Frontal cortex (tissue), 4 donors: ENCODE measurements at places on chromosomes 1 and 21. TPM values are rescaled to one million over a fixed set of nuclear protein-coding genes. Genes with fewer than 3 reads are reported as not detected.

GRCh38 chr1:60331647-60332046 lies 258.1 kb upstream of the C1orf87 start:
- DNase-seq: no peak

GRCh38 chr1:241944300-241944699 lies 13.3 kb upstream of the BECN2 start:
- no peak for DNase-seq

DNA sequence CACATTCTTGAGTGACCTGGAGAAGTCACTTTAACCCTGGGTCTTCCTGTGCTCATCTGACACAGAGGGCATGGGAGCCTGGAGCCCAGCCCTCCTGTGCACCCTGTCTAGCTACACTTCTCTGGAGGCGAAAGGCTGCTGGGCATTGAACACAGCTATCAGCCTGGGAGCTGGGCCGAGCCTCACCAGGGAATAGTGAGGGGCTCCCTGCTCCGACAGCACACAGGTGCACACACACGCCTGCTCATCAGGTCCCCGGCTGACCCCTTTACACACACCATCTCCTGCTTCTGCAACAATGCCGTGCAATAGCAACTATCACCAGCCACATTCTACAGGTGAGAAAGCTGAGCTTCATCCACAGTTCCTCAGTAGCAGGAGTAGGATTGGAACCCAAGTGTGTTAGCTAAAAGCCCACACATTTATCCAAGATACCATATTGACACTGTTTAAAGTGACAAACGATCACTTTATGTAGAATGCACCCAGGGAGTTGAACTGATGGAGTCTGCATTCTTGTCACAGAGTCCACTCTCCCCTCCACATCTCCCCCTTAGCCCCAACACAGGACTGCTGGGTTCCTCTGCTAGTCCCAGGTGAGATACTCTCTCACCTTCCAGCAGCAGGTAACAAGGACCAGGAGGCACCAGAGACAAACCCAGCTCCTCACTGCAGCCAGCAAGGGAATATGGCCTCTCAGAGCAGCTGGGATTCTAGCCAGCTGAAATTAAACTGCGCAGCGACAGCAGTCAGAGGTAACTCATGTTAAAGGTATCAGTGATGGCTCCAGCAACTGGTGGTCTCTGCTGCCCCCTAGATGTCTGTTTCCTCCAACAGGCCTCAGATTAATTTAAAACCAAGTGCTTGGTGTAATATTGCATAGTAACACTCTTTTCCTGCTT lies 18.3 kb upstream of the CAPN8 start:
- DNase-seq: no peak

The SLFNL1 gene
- total RNA-seq: 0.82 TPM

DNA sequence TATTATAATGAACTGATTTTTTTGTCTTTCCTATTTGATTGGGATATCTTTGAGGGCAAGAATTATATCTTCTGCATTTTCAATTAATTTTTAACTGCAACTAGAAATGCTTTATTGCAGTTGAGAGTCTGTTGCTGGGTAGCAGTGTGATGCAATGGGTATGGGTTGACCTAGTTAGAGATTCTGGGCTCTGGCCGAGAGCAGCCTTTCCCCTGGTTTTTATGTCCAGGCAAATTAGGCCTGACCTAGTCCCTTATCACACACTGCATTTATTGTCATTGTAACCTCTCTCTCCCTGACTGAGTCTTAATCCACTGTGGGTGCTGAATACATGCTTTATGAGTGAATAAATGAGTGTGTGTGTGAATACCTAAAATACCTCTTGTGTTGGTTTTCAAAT lies 206.4 kb upstream of the PTGFR start:
- no peak for DNase-seq
